ENCODE measurements at places on chromosomes 11 and 22. TPM values are rescaled to one million over a fixed set of nuclear protein-coding genes. Genes with fewer than 3 reads are reported as not detected.

IGLL1 gene
- 0.29 TPM for polyA plus RNA-seq

DNA sequence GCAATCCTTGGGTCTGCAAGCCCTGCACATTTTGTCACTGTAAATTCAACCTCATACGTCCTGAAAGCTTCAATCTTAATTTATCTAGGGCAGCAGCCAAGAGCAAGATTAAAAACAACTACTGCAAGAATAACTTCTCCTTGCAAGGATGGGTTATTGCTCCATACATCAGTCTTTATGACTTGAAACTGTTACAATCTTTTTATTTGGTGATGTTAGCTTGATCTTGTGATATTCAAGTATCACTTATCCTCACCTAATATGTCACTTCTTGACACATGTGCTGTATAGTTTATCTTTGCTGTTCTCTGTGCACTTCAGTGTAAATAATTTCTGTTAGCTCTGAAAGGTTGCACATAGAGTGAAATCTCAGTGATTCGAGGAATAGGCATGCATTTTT, 14.7 kb upstream of the APLP2 start:
- DNase-seq: no peak

TMPRSS6 gene
- polyA plus RNA-seq: not detected

GRCh38 chr22:17726006-17726927, 48.0 kb downstream of the BID start:
- no peak for DNase-seq

DNA sequence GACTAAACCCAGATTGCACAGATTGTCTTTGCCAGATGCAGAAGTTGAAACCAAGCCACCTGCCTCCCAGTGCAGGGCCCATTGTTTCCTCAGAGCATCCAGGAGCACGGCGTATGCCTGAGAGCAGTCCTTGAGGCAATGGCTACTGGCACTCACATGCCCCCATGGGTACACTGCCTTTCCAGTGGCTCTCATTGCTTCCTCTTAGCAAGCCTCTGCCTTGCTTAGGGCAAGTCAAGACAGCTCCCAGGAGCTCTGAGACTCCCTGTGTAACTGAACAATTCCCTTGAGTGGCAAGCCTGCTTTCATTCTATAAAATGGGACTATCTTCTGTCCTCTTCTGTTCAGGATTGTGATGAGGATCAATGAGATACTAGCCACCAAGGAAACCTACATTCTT, 4.1 kb downstream of the SYTL2 start:
- no peak for DNase-seq

GRCh38 chr11:75577207-75577606, 15.2 kb downstream of the SERPINH1 start:
- DNase-seq: no peak

GRCh38 chr11:32131321-32131720, 40.4 kb downstream of the RCN1 start:
- DNase-seq: no peak

- DNase-seq: no peak
Observed at GRCh38 chr22:42438293-42438650, 6.1 kb upstream of the NFAM1 start.

Measured in B cell (primary cell).